ENCODE measurements at places on chromosomes 1 and 21.

GRCh38 chr1:220979371-220979770 is 100.1 kb downstream of the HLX start:
- DNase-seq: no peak

DNA sequence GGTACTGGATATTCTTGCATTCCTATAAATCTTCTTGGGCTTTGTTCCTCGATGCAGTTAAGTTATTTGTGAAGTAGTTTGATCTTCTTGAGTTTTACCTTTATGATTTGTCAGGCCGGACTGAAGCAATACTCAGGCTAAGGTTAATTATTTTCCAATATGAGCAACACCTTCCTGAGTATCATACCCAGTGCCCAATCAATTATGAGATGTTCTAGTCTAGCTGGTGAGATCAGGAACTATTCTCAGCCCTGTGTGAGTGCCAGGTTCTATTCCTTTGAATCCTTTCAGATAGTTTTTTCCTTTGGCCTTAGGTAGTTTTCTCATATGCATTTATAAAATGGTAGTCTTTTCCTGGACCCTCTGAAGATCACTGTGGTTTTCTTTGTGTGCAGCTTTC is 92.5 kb downstream of the SCMH1 start:
- DNase-seq: no peak

DNA sequence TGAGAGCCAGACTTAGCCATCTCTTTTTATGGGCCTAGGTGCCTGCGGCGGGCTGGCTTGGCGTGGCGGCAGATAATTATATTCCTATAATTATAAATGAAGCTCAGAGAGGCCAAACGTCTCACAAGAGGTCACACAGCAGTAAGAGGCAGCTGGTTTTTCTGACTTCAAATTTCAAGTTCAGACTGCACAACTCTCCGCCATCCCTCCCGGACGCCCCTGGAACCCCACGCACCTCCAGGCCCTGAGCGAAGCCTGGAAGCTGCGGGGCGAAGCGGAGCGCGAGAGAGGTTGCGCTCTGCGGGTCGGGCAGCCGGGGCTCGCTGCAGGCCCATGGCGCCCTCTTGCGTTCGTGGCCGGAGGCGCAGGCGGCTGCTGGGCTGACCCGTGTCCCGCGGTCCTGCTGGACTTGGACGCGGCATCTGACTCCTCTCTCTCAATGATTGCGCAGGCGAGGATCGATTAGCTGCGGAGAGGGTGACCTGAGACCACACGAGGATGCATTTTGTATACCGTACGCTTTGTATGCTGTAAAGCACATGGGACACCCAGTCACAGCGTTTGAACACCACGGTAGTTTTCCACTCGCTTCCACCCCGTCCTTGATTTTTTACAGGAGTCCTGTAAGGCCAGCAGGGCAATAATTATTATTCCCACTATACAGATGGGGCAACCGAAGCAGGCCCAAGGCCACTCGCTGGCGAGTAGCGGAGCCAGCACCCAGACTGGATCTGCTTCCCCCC is 272.7 kb downstream of the FOXD2 start:
- no peak for DNase-seq

GRCh38 chr1:34806396-34806795 is 13.6 kb downstream of the GJA4 start:
- no peak for DNase-seq

DNA sequence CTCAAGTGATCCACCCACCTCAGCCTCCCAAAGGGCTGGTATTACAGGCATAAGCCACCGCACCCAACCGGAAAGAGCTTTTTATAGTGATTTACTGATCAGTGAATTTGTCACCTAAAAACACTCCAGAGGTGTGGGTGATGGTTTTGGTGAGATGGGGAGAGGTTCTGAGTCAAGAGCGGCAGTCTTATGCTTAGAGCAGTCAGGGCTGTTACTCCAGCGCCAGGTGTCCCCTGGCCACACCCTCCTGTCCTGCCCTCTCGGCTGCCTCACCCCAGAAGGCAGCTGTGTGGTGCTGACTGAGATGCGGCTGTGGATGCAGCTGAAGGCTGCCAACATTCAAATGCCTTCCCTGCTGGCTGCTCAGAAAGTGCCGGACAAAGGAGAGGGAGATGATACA is 94.5 kb upstream of the LPGAT1 start:
- DNase-seq: no peak

DNA sequence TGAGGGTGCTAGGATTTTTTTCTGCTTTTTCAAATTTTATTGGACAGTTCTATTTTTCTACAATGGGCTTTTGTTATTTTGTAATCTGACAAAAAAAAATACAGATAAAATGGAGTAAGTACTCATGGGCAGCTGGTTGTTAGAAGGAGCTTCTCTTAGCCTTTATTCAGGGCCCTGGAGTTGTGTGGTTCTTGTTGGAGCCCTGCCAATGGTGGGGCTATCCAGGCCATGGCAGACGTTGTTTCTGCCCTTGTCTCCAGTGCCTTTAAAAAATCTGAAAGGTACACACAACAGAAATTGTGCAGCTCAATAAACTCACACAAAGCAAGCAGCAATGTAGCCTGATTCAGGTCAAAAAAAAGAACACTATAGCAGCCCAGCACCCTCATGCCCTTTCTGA is 153.5 kb upstream of the GALNT2 start:
- DNase-seq: no peak

DNA sequence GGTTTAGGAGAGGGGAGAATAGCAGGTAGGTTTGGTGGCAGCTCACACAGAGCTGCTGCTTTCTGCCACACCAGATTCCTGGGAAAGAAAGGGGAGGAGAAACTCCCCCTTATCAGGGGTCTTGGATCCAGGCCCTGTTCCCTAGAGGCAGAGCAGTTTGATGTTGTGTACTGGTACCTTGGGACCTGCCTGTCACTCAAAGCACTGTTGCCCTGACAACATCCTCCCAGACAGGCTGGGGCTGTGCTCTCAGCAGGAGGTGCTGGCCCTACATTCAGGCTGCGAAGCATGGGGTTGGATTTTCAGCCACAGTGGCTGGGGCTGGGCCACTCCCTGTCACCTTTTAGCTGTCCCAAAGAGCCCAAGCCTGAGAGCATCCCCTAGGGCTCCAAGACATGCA is 188.0 kb downstream of the GRIK3 start:
- DNase-seq: no peak

DNA sequence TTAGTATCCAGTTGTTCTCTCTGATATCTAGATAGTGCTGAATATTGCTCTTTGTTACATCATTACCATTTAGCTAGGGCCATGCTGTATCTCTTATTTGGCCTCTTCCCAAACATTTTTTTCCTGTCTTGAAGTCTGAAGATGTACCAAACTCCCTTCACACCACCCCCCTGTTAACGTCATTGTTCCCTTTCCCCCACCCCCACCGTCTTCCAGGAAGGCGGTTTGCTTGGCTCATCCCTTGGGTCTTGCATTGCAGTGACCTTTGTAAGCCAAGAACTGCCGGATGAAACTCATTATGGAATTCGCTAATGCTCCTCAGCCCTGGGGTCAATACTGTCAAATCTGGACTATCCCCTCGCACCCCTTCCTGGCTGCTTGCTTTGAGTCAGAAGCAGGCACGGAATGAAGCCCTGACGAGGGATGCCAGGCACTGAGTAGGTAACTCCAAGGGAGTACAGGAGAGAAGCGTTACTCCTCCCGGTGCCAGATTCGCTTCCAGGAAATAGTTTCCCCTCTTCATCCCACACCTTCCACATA is 283.1 kb downstream of the TM2D1 start:
- DNase-seq: no peak

GRCh38 chr1:156493742-156494141 is 6.8 kb downstream of the MEF2D start:
- DNase-seq: no peak

- DNase-seq: no peak
These were observed 748 bp upstream of the ATP6V0B start for GRCh38 chr1:43973981-43974442.

- DNase-seq: no peak
These were observed 22.6 kb upstream of the PLD5 start for GRCh38 chr1:242546849-242547729.

DNA sequence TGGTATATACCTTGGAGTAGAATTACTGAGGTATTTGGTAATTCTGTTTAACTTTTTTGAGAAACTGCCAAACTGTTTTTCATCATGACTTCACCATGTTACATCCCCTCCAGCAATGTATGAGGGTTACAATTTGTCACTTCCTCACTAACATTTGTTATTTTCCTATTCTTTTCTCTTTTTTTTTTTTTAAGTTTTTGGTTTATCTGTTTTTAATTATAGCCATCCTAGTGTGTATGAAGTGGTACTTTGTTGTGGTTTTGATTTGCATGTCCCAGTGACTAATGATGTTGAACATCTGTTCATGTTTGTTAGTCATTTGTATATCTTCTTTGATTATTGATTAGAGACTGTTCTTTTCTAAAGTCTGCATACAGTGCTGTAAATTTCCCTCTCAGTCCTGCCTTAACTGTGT is 147.3 kb downstream of the HS2ST1 start:
- DNase-seq: no peak

GRCh38 chr21:26819740-26820324 is 25.4 kb downstream of the ADAMTS1 start:
- DNase-seq: no peak

GRCh38 chr1:210072129-210072528 is 134.1 kb downstream of the SYT14 start:
- DNase-seq: no peak

GRCh38 chr1:237774246-237774645 is 116.5 kb downstream of the ZP4 start:
- DNase-seq: no peak

- no peak for DNase-seq
These were observed 1593.6 kb downstream of the AMY1C start for GRCh38 chr1:105343317-105343716.

GRCh38 chr1:204619721-204620120 is 65.8 kb downstream of the LRRN2 start:
- DNase-seq: no peak

- no peak for DNase-seq
These were observed 28.3 kb downstream of the SLC66A1 start for GRCh38 chr1:19340387-19340937.

DNA sequence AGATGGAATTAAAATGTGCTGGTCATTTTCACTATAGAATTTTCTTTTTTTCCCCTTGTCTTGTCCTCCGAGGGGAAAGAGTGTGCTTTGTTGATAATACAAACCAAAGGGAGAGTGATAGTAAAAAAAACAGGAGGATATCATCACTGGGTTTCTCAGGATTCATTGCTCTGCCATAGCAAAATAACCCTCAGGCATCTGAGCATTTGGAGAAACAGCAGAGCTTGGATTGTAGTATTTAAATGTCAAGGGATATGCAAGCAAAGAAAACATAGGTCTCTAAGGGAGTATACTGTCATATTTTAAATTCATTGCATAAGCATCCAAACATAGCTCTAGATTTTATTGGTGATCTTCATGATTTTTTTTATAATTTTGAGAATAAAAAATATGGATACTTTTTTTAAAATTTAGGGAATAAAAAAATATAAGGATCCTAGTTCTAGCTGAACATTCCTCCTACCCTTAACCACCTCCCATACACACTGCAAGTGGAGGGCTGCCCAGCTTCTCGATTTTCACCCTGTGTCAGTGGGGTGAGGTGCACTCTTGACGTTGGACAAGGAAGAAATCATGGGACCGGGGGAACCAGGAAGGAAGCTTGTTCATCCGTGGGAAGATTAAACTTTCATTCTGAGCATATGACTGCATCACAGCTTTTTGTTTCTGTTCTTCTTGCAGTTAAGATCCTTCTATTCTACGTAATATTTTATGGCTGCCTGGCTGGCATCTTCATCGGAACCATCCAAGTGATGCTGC is 4.4 kb downstream of the ATP1B1 start:
- no peak for DNase-seq

GRCh38 chr1:245588116-245588639 is 433.4 kb downstream of the KIF26B start:
- no peak for DNase-seq

GRCh38 chr21:31234936-31235335 is 109.1 kb downstream of the TIAM1 start:
- no peak for DNase-seq

DNA sequence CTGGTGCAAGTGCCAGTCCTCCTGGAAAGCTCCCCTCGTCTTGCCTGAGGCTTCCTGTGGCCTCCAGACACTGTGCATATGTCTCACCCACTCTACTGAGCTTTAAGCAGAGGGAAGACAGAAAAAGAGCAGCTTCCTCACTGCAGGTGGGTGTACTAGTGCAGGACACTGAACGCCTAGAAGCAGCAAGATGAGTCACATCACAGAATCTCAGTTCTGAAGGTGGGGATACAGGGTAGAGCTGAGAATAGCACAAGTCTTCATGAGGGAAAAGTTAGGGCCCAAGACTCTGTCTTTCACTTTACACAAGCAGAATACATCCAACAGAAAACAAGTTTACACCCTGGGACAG is 37.4 kb downstream of the PCAT6 start:
- DNase-seq: no peak

- no peak for DNase-seq
These were observed 35.8 kb downstream of the ECE1 start for GRCh38 chr1:21254335-21254951.

- no peak for DNase-seq
These were observed 605 bp upstream of the RABGGTB start for GRCh38 chr1:75785320-75785982.

- no peak for DNase-seq
These were observed 28.3 kb downstream of the CD160 start for GRCh38 chr1:145747398-145748247.

- no peak for DNase-seq
These were observed 83.6 kb upstream of the VAV3 start for GRCh38 chr1:108048301-108049177.

Data from stimulated activated CD4-positive, alpha-beta T cell treated with anti-CD3 and anti-CD28 coated beads, Interleukin-1b, Interleukin-23, amount 100 ng/mL, for 1 hour (primary cell).